ENCODE measurements at places on chromosomes 4 and X.

DNA sequence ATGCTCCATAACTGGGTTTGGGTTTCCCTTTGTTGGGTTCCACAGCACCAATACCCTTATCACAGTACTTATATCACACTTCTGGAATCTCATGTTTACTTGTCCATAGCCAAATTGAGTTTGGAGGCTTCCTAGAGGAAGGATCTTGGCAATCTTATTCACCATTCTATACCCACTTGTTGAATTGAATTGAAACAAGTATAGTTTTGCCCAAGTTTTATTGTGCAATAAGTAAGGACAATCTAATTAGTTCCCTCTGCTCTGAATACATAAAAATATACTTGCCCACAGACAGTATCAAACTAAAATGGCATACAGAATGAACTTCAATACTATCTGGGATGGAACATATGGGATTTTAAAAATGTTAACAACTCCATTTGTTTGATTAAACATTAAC, 40.3 kb downstream of the SEC31A start:
- DNase-seq: no peak

DNA sequence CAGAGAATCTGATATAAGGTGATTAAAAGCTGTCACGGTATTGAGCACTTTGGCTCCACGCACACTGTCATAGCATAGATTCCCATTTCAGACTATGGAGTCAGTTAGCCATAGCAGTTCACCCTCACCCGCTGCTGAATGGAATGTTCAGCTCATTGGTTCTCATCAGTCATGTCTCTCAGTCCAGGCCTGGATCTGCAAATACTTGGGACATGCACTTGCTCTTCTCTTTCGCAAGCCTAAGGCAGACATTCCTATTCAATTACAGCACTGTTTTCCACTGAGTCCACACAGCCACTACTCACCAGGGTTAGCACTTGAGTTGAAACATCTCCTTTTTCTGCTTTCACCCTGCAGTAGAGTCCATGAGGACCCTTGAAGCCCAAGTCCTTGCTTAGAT, 30.6 kb upstream of the SCML1 start:
- DNase-seq: no peak

- no peak for DNase-seq
These were observed 131.5 kb downstream of the PACRGL start for GRCh38 chr4:20831746-20832145.

DNA sequence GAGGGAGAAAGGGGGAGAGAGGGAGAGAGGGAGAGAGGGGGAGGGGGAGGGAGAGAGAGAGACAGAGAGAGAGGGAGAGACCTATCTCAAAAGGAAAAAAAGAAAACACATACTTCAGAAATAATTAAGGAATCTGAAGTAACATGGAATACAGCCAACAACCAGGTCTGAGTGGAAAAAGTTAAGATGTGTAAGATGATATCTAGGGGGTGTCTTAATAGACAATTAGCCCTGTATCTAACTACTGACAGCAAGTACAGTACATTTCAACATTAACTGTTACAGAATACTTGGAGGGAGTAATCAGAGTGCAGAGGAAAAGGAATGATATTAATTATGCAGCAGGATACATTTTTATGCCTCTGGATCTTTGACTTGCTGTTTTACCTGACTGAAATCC, 22.4 kb downstream of the NUP54 start:
- no peak for DNase-seq

DNA sequence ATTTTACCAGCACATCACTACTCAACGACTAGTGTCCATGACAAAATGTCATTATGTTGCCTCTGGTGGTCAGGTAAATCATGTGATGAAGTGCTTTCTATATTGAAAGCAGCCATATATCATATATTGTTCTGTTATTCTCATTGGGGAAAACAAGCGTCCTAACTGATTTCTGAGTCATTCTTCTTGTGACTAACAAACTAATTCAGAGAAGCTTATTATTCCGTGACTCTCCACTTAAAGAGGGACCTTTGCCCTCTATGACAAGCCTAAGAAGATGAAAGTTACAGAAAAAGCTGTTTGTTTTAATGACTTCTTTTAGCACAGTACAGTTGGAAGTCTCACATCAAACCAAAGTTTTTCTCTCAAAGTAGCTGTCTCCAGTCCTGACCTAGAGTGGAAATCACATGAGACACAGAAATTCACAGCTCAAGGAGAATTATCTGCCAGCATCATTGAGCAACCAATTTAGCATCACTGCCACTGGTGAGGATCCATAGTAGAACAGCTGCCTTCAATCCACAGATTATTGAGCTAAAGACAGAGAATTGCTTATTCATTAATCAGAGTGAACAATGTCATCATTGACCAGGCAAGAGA, 36.4 kb downstream of the ASB9 start:
- DNase-seq: no peak

GRCh38 chr4:148293571-148293970, 148.6 kb downstream of the NR3C2 start:
- DNase-seq: no peak

DNA sequence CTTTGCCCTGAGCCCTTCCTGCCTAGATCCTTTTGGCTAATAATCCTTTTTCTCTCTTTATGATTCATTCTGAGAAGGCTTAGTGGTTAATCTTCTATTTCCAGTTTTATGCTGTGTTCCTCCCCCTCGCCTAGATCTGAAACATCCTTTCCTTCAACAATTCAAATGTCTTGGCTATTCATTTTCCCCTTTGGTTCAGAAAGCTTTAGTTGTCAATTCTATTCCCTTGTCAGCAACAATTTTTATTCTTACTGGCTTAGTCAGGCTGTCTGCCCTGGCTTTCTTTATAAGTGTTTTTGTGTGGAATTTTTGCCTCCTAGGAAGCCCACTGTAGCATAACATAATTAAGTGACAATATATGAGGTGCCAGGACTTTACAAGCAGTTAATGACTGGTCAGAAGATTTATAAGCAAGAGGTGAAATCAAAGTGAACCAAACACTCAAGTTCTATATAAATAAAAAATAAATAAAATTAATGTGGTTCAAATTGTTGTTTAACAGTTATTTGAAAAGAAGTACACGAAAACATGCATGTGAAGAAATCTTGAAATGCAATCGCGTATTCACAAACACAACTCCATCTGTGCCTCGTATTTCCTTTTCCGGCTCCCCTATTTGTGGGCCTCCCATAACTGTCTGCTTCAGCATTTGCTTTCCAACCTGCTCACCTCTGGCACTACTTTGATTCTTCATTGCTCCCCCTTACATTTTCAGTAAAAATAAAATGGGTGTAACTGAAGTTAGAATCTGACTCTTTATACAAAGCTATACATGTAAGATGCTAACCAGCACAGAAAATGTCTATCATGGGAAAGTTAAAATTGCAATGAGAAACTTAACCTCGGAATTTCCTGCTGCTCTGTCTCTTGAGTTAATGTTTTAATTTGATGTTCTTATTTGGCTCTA, 235.4 kb downstream of the SPRY1 start:
- DNase-seq: no peak

DNA sequence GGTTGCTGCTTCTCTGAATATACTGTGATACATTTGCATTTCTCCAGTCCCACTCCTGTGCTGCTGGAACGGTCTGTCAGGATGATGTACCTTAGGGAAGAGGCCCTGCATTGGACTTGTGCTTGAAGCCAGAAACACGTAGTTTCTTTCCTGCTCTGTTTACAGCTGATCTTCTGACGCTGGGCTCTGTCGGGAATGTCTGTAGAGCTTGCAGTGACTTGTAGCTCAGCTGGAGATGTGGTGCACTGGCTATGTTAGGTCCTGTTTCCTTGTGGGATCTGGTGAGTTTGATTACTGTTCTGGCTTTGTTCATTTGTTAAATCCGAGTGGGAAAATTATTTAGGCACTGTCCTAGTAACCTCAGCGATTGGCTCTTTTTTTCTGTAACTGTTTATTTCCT, 137.2 kb upstream of the WDR1 start:
- DNase-seq: no peak

DNA sequence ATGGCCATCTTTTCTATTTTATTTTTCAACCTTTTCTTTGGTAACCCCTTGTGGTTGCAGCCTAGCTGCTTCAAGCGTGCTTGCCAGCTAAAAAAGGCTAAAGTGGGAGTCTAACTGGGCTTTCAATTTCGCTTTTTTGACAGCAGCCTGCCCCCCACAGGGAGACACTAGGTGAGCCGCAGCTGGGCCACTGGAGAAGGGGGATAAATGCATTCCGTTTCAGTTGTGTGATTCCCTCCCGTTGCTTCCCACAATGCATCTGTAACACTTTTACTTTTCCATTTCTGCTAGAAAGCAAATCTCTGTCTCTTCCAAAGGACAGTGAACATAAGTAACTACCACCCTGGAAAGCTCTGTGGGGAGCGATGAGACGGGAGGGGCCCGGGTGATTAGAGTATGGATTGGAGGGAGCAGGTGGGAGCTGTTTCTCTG, 86.3 kb upstream of the RAPGEF2 start:
- no peak for DNase-seq

GRCh38 chrX:140431521-140431920, 73.3 kb downstream of the SOX3 start:
- DNase-seq: no peak

- no peak for DNase-seq
These were observed at the start of gene NUDT10 for GRCh38 chrX:51332188-51332942. TSS of gene NUDT10 (plus strand) at chrX:51332822. CDS start at chrX:51332966, 144 bp downstream.

- no peak for DNase-seq
These were observed 61.2 kb downstream of the NDNF start for GRCh38 chr4:121011138-121011537.

DNA sequence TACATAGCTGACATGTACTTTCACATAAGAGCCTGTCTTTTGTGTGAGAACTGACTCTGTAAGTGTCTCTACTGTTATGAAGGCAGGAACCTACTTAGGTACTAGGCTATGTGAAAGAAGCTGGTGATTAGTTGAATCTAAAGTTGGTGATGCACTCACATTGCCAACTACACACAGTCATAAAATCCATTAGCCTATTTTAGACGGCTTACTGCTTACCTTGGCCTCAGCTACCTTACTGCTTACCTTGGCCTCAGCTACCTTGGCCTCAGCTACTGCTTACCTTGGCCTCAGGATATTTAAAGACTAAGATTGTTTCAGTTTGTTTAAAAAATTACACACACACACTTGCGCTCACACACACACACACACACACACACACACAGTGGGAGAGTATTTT, 549.7 kb downstream of the IL1RAPL1 start:
- DNase-seq: no peak

GRCh38 chr4:128660361-128661215, 148.9 kb upstream of the JADE1 start:
- DNase-seq: no peak

DNA sequence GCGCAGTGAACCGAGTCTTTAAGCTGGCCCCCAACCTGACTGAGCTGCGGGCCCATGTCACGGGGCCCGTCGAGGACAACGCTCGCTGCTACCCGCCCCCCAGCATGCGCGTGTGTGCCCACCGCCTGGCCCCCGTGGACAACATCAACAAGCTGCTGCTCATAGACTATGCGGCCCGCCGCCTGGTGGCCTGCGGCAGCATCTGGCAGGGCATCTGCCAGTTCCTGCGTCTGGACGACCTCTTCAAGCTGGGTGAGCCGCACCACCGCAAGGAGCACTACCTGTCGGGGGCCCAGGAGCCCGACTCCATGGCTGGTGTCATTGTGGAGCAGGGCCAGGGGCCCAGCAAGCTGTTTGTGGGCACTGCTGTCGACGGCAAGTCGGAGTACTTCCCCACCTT, 2.2 kb downstream of the PLXNA3 start:
- no peak for DNase-seq

DNA sequence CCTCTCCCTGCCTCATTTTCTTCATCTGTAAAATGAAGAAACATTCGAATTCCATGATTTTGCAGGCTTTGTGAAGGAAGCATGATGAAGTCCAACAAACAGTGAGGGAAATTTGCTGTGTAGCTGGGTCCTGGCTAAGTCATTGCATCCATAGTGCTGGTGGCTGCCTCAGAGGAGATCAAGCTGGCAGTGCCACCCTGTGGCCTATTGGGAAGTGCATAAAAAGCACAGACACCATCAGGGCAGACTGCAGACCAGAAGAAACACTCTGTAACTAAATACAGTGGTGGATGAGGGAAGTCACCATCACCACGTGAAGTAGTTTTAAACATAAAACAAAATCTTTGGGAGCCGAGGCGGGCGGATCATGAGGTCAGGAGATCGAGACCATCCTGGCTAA, 40.7 kb upstream of the DDX3X start:
- DNase-seq: no peak

DNA sequence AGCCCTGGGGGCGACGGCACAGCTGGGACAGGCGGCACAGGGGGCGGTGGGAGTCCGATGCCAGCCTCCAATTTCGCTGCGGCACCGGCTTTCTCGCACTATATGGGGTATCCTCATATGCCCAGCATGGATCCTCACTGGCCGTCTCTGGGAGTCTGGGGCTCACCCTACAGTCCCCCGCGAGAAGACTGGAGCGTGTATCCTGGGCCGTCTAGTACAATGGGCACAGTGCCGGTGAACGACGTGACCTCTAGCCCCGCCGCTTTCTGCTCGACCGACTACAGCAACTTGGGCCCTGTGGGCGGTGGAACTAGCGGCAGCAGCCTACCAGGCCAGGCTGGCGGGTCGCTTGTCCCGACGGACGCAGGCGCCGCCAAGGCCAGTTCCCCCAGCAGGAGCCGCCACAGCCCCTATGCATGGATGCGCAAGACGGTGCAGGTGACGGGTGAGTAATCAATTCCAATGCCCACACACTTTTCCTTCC, 500 bp downstream of the CDX4 start:
- DNase-seq: no peak

- DNase-seq: no peak
These were observed 104.9 kb upstream of the PRPS2 start for GRCh38 chrX:12686331-12686730.

DNA sequence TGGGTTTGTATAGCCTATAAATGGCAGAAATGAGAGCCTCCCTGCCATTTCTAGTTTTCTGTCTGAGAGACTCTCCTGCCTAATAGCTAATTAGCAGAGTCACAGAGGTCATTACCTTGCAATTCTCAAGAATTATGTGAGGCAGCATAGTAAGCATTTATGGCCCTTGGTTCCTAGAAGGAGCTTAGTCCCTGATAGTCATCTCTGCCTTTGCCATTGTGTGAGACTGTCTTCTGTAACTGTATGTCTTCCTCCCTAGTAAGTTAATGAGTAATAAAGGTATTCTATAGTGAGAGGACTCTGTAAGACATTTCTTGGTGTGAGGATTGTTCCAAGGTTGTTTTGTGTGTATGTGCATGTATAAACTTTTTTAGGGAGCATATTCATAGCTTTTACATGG, 108.7 kb downstream of the AR start:
- no peak for DNase-seq

- DNase-seq: no peak
These were observed 598.4 kb downstream of the GBA3 start for GRCh38 chr4:23291139-23291538.

- no peak for DNase-seq
These were observed 44.2 kb downstream of the RTL9 start for GRCh38 chrX:110402850-110403221.

- DNase-seq: no peak
These were observed 144.6 kb upstream of the GPR101 start for GRCh38 chrX:137178392-137178791.

Measured in CMK (cell line).